Right lobe of liver (tissue), 6 donors: ENCODE measurements at places on chromosomes 16 and 17.

DNA sequence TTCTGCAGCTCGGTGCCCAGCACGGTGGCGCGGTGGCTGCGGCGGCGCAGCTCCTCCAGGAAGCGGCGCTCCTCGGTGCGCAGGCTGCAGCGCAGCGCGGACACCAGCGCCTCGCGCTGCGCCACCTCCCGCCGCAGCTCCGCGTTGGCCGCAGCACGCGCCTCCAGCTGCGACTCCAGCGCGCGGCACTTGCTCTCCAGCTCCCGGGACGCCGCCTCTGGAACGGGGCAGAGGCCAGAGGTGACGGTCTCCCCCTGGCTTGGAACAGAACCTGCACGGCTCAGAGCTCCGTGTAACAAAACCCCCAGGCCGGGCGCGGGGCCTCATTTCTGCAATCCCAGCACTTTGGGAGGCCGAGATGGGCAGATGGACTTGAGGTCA, 13.2 kb upstream of the CLUH start:
- DNase-seq = peak; percentile 52

DNA sequence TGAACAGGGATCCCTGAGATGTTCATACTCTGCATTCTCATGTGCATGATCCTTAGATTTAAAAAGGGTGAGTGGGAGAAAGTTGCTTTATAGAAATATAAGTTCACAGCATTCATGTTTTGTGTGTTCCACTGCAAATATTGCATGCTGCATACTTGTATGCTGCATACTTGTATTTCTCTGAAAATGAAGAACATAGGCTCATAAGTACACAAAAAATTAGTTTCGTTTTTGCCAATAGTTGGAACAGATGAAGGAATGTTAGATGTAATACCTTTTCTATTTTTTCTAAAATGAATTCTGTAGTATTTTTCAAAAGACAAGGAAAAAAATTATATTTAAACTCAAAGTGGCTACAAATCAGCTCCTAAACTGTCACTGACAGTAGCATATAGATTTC, 79.0 kb downstream of the NFAT5 start:
- DNase-seq = no peak

GRCh38 chr17:965311-965989, 14.1 kb downstream of the NXN start:
- no peak for DNase-seq

DNA sequence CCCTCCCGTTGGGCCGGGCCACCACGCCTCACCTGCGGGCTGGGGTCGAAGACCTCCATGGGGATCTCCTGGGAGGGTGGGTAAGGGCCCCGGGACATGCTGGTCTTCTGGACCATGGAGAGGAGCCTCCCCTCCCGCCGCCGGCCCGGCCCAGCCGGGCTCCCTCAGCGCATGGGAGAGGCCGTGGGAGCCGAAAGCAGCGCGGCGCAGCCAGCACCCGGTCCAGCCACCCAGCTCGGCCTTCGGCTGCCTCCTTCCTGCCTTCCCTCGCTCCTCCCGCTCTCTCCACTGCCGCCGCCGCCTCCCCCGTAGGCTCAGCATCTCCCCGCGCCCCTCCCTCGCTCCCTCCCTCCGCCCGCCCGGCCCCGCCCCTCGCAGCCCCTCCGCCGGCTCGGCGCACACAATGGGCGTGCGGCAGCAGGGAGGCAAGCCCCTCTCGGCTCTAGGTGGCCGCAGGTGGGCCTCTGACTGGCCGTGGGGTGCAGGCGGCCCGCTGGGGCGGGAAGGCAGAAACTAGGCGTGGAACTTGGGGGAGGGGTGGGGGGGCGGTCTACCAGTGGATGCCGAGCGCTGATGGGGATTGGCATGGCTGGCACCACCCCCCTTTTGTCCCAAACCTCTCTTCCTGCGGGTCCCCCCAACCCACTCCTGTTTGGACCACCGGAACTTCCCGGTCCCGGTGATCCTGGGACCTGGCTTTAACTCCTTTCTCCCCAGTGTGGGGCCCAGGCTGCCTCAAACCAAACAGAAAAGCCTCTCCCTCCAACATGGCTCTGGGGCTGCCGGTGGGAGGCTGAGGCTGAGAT, at the start of gene CACNB1:
Gene CACNB1, minus strand, starts transcription at position 290 of the 806 bp plus-strand sequence. Its CDS starts 174 bp downstream, at position 116.
- peak; percentile 63 for DNase-seq

- DNase-seq = no peak
Observed at GRCh38 chr16:80046848-80047247, 446.3 kb upstream of the MAF start.

GRCh38 chr17:80260791-80261158, at the start of gene RNF213:
RNF213 (plus strand) TSS chr17:80260852; CDS start chr17:80263682, 2,830 bp downstream.
- peak; percentile 75 for DNase-seq

DNA sequence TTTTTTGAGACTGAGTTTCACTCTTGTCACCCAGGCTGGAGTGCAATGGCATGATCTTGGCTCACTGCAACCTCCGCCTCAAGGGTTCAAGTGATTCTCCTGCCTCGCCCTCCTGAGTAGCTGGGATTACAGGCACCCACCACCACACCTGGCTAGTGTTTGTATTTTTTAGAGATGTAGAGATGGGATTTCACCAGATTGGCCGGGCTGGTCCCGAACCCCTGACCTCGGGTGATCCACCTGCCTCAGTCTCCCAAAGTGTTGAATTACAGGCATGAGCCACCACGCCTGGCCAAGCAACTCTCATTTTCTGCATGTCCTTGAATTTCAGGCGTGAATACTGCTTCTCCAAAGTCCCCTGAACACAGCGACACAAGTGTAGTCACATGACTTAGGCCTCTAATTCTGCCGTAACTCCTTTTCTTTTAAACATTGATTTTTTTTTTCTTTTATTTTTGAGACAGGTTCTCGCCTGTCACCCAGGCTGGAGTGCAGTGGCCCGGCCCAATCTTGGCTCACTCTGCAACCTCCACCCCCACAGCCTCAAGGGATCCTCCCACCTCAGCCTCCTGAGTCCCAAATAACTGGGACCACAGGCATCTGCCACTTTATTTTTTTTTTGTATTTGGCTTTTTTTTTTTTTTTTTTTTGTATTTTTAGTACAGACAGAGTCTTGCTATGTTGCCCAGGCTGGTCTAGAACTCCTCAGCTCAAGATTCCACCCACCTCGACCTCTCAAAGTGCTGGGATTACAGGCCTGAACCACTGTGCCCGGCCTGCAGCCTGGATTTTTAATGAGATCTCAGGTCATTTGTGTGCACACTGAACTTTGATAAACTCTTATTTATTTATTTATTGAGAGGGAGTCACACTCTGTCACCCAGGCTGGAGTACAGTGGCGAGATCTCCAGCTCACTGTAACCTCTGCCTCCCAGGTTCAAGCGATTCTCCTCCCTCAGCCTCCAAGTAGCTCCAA, 124.6 kb downstream of the KCNJ18 start:
- no peak for DNase-seq

DNA sequence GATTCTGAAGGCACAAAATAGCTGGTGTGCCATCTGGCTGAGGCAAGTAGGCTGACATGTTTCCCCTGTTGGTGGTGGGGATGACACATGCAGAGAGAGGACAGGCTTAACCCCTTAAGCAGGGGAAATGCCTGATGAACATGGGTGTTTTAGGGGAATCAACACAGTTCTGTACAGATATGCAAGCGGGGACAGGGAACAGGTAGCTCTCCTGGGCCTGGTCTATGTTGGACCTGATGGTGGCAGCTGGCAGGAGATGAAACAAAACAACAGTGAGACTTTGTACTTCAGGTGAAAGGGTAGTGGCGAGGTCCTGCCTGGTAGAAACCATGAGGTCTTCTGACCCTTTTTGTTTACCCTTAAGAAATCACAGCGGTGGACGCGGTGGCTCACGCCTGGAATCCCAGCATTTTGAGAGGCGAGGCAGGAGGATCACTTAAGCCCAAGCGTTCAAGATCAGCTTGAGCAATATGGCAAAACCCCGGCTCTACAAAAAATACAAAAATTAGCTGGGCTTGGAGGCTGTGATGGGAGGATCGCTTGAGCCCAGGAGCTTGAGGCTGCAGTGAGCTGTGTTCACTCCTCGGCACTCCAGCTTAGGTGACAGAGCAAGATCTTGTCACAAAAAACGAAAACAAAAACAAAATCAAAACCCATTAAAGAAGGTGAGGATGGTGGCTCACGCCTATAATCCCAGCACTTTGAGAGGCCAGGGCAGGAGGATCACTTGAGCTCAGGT, 10.5 kb downstream of the OR1F1 start:
- DNase-seq = no peak

DNA sequence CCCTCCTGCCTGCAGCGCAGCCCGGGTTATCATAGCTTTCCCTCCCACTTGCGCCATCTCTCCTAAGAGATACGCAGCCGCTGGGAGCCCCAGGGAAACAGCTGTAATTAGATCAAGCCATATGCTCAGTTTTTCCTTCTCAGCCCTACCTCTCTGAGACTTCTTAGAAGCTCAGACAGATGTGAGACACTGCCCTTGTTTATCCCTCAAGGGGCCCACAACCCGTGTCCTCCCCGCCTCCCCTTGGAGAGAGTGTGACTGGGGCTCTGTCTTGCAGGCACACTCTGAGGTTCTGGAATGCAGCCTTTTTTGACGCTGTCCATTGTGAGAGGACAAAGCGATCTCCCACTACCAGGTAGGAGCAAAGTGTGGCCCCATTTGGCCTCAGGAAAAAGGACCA, 31.2 kb downstream of the CIBAR2 start:
- DNase-seq = no peak

DNA sequence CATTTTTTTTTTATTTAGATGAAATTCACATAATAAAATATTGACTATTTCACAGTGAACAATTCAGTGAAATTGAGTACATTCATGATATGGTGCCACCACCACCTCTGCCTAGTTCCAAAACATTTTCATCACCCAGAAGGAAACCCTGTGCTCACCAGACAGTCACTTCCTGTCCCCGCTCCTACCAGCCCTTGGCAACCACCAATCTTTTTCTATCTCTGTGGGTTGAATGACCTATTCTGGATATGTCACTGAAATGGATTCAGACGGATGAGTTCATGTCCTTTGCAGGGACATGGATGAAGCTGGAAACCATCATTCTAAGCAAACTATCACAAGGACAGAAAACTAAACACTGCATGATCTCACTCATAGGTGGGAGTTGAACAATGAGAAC, 40.5 kb downstream of the ATP2C2 start:
- DNase-seq = no peak

DNA sequence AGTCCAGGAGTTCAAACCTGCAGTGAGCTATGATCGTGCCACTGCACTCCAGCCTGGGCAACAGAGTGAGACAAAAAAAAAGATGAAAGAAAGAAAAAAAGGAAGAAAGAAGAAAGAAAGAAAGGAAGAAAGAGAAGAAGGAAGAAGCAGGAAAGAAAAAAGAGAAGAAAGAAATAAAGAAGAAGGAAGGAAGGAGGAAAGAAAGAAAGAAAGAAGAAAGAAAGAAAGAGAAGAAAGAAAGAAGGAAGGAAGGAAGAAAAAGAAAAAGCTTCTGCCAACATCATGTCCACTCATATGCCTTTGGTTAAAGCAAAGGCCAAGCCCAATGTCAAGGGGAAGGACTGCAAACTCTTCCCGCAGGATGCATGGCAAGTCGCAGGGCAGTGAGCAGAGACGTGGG, 143.2 kb downstream of the IRX3 start:
- no peak for DNase-seq

- no peak for DNase-seq
Observed at GRCh38 chr17:59342681-59343131, 11.3 kb downstream of the YPEL2 start.

DNA sequence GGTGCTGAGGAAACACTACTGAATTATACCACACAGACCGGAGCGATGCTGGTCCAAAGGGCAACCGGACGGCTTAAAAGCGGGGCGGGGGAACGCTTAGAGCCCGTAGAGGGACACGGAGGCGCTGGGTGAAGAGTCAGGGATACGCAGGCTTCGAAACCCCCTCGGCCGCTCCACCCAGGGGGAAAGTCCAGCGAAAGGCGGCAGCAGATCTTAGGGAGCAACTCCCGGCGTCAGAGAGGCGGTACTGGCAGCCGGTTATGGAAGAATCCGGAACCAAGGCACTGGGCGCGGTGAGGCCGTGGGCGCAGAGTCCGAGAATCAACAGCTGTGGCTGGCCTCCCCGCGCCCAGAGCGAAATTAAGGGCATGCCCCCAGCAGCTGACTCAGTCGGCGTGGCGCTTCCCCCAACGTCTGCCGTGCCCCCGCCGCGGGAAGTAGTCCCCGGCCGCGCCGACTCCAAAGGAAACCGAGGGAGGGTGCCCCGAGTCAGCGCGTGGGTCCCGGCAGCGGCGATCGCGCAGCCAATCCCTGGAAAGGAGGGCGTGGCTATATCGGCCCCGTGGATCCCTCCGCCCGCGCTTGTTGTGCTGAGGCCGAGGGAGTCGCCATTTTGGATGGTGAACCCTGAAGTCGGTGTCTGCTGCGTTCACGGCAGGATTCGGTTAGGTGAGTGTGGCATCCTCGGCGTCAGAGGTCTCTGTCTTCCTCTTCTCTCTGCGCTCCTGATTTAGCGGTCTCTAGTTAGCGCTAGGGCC, at the start of gene IST1:
Gene IST1, plus strand, starts transcription at position 611 of the 758 bp plus-strand sequence. CDS start 20,110 bp downstream, outside the sequence.
- DNase-seq = peak; percentile 98

DNA sequence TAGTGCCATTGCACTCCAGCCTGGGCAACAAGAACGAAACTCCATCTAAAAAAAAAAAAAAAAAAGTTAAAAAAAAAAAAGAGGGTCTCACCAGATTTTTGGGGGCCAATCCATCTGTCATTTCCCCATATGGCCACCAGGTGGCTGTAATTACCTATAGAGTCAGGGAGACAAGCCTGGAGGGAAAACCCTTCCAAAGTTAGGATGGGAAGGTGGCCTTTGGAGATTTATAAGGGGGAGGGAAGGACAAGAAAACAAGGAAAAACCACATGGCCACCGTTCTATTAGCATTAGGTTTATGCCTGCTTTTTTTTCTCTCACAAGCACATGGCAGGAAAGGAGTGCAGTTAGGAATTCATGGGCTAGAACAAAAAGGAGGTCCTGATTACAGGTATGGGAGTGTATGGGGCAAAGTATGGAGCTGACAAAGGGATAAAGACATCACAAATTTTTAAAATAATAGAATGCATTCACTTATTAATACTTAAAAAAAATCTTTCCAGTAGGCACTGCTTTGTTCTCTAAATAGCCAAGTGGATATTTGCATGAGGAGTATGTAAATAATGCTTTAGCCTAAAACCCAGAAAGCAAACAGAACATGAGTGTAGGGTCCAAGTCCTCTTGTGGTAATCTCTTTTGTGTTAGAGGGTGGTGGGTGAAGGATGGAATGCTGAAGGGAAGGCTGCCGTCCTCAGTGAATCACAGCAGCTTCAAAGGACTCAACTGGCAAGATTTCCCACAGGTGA, 5.1 kb downstream of the CYB5D1 start:
- no peak for DNase-seq

DNA sequence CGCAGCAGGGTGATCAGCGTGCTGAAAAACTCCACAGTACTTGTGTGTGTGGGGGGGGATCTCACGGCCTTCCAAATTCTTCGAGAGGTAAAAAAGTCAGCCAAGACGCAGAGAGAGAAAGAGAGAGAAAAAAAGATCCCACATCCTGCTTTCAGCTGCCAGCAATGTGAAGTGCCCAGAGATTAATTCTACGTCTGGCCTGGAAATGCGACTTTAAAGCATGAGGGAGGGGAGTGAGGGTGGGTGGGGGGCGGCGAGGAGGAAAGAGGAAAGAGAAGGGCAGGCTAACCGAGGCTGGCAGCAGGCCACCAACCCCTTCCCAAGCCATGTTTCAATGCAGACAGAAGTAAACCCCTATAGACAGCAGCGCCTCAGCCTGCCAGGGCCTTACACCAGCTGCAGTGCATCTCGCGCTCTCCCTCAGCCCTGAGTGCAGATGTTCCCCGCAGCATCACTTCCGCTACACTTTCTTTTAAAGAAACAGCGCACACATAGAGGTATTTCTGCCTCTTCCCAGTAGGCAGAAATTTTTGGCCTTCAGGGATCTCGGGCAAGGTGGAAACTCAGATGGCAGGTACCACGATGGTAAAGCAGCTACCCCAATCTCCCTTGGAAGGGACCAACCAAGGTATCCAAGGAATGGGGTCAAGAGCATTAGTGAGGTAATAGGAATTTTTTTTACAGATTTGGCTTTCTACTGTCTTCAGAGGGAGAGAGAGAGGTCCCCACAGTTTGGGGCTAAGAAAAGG, 87.8 kb downstream of the SMG6 start:
- peak; percentile 66 for DNase-seq
